T-helper 2 cell (primary cell): ENCODE measurements at places on chromosomes 5 and 9.

DNA sequence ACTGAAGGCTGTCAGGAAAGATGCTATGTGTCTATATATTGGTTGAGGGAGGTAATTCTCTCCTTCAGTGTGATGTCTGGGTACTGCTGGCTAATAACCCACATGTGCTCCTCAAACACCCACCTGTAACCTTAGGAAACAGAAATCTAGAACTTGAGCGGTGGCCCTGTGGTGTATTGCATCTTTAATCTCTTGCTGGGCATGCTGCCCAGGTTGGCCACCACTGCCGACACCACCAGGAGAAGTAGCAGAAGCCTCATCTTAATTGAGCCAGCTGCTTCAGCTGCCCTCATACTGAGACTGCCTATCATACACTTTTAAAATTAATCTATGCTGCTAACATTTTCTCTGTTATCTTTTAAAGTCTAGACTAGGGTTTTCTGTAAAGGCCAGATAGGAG lies 103.5 kb upstream of the C5orf63 start:
- DNase-seq = no peak

- DNase-seq = no peak
Measured at GRCh38 chr5:173328844-173329490, 753 bp upstream of the STC2 start.

DNA sequence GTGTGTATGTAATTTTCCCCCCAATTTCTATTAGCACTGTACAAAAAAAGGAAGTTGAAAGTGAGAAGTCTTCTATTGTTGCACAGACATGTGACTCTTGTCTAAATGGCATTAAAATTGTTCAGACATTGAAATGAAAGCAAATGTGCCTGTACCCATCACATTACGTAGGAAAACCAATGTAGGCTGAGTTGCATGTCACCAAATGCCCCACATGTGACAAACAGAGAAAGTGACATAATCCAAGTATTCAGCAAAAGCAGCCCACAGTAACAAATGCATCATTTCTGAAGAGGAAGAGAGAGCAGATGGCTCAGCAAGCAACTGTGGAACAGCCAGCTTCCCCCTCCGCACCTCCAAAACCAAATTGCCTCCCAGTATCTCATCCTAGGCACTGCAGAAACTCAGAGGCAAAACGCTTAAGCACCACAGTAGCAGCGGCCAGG lies 161.5 kb upstream of the NR4A3 start:
- no peak for DNase-seq

GRCh38 chr5:12522116-12522515 lies 617.9 kb upstream of the CTNND2 start:
- DNase-seq = no peak

DNA sequence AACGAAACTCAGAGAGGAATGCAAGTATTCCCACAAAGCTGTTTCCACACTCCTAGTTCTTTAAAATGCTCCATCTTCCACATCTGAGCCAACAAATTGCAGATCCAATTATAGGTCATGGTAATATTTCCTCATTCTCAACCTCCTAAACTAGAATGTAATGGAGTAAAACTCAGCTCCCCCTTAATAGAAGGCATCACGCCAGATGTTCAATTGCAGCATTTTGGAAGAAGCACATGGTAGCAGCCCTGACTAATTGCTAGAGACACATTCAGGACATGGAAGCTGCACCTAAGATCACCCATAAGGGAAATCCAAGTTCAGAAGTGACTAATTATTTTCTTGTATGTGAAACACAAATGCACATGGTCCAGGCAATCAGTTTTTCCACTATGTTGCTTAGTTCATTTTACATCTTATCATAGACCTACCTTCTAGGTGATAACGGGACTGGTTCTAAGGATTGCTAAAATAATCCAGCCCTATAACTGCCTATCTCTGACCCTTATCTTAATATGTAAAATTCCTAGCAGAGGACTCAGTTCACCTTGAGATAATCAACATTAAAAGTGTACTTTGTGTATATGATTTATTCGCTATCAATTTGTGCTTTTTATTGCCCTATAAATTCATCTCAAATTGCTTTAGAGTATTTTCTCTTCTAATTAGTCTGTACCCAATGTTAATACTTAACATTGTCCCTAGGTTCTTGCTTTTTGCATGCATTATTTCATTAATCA lies 75.1 kb downstream of the GABRB2 start:
- DNase-seq = no peak

GRCh38 chr9:135827866-135828580 lies 79.3 kb downstream of the CAMSAP1 start:
- DNase-seq = no peak

GRCh38 chr5:77281969-77282336 lies 71.5 kb downstream of the PDE8B start:
- DNase-seq = no peak

DNA sequence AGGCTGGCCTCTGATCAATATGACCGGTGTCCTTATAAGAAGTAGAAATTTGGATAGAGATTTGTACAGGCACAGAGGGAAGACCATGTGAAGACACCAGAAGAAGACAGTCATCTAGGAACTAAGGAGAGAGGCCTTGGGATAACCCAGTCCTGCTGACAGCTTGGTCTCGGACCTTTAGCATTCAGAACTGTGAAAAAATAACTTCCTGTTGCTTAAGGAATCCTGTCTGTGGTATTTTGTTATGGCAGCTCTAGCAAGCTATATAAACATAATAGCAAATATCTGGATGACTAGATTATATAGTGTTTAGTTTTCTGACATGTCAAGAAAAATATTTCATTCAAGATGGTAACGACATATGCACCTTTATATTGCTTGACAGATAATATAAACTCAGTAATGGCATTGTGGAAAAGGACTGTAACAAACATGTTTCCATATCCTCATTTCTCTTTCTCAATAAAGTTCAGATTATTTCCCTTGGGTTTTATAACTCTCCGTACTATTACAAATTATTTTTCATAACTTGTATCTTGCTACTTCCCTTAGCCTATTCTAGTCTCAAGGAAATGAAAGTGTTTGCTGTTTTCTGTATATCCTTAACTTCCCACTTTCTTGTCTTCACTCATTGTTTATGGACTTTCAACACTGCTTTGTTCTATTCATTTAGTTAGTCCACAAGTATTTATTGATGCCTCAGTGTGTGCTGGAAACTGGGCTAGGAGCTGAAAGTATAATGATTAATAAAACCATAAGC lies 62.4 kb downstream of the KIAA1958 start:
- DNase-seq = no peak

DNA sequence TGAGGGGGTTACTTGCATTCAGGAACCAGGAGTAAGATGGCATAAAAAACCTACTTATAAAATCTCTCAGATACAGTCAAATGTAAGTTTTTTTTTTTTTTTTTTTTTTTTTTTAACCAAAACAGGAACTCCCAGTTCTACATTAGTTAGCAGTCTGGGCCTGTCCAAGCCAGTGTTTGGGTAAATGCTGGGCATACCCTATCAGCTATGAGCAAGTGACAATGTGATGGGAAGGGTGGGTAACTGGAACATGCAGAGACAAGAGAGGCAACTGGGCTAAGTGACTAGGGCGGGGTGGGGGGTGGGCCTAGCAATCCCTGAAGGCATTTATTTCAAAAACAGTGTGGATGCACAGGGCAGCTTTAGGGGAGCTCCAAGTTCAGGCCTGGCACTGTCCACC lies 2.3 kb downstream of the NMRK1 start:
- DNase-seq = no peak

DNA sequence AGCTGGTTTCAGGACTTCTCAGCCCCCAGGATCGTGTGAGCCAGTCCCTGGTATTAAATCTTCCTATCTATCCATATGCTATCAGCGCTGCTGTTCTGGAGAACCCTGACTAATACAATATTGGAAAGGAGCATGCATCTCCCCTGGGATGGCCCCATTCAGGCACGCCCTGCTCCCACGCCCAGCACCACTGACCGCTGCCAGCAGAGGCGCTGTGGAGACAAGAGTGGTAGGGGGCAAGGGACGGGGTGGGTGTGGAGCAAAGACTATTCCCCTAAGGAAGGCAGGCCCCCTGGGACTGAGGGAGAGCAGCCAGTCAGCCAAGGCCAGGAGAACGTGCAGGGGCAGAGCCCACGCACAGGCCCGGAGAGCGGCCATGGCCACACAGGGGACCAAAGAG lies 116.0 kb downstream of the VAV2 start:
- no peak for DNase-seq

- no peak for DNase-seq
Measured at GRCh38 chr5:138138949-138139780, at the start of gene NME5. NME5 (minus strand) TSS chr5:138139428; CDS start chr5:138138780, 648 bp downstream.

- DNase-seq = peak; percentile 34
Measured at GRCh38 chr9:96021551-96022444, 146.3 kb downstream of the ERCC6L2 start.

DNA sequence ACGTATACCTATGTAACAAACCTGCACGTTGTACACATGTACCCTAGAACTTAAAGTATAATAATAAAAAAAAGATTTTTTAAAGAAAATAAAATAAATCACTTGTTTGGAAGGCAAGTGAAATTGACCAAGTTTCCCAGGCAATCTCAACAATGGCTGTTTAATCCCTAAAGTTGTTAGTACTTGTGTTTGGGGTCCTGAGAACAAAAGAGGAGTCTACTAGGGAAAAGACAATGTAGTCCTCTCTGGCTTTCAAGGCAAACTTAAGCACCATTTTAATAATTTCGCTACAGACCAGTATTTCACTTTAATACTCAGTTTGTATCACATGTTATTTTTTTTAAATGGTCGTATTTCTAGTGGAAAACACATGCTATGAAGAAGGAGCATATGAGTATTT lies 14.2 kb downstream of the CEMIP2 start:
- no peak for DNase-seq

DNA sequence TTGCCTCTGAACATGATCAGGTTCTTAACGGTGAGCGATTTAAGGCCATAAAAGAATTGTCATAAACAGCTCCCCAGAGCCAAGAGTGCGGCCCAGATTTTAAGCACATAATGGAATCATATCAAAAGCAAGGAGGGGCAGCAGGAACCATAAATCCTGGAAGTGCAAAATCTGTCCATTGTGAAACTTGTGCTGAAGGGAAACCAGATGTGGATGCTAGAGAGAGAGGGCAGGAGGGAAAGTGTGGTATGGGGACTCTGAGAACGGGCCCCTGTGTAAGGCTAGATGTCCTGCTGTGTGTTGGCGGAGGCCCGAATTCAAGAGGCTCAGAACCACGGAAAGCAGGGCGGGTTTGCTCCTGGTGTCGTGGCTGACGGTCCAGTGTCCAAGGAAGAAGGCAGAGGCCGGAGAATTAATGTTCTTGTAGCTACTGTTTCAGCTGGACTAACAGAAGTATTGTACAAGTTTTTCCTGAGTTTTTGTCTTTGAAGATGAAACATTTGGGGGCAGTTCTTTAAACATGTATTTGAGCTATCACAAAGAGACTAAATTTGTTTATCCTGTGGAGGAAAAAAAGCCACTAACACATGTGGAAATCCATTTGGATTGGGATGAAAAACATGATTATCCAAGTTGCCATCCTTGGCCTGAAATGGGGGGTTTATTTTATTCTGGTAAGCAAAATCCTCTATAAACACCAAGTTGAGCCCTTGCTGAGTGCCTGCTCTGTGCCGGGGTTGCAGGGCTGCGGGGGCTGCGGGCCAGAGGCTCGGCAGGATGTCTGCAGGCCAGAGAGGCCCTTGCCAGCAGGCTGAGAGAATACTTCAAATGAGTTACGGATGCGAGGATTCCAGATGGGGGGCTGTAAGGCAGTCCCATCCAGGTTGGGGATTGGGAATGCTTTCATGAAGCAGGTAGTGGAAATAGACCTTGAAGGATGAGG lies 9.2 kb upstream of the CXCL14 start:
- DNase-seq = no peak

- no peak for DNase-seq
Measured at GRCh38 chr5:35847491-35847890, 9.2 kb upstream of the IL7R start.

- DNase-seq = no peak
Measured at GRCh38 chr5:91146905-91147600, 236.1 kb downstream of the ARRDC3 start.

DNA sequence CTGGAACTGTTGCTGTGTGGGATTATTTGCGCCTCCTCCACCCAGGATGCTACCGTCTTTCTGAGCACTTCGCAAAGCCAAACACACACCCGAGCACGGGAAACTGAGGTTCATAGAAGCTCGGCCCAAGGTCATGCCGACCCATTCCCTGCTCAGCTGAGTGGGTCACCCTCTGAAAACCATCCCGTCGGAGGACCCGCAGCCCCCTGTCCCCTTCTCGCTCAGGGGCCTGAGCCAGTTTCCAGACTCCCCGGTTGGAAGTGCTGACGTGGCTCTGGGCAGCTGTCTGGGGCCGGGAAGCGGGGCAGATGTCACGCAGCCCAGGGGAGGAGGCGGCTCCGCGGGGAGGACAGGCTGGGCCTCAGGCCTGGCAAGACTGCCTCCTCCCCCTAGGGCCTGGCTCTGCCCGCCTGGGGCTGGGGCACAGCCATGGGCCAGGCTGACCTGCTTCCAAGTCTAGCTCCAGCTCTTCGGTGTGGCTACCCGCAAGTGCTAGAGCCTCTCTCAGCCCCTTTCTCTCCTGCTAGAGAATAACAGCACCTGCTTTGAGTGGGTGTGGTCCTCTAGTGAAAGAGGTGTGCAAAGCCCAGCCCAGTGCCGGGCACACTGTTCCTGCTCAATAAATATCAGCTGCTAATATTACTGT lies 9.9 kb upstream of the CXXC5 start:
- no peak for DNase-seq

DNA sequence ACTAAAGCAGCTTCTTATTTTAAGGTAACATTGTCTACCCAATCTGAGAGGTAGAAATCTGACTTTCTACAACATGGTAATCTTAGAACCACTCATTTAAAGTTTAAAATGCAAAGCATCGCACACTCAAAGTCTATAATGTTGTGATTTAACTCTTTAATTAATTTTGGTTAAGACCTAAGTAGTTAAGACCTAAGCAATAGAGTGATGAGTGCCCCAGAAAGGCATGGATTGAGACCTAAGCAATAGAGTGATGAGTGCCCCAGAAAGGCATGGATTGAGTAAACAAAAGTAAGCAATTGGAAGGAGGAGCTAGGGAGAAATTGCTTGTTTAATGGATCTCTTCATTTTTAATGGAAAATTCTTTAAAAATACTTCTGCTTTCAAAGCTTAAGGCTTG lies 86.8 kb downstream of the NLN start:
- no peak for DNase-seq

DNA sequence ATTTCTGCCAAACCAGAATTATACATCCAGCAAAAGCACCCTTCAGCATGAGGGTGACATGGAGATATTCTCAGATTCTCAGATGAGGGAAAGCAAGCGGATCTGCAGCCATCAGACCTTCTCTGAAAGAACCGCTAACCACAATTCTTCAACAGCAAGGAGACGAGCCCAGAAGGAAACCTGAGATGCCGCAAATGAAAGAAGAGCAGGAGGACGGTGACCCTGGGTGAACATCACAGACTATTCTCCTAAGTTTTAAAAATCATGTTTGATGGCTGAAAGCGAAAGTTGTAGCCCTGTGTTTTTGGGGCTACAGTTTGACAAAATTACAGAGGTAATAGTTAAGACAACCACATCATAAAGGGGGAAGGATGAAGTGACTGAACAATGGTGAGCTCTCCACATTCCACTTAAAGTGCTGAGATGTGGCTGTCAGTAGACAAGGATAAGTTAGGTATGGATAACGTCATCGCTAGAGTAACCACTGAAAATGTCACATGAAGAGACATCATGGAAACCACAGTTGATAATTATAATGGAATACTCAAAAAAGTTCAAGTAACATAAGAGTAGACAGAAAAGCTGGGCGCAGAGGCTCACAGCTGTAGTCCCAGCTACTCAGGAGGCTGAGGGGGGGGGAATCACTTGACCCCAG lies 31.5 kb upstream of the NSMF start:
- DNase-seq = no peak

- DNase-seq = peak; percentile 7
Measured at GRCh38 chr5:134964359-134965270, 3.1 kb upstream of the CATSPER3 start.

- DNase-seq = no peak
Measured at GRCh38 chr5:61371474-61371873, 39.4 kb downstream of the ZSWIM6 start.
